ENCODE measurements at places on chromosomes 5 and 9.

- no peak for DNase-seq
Measured at GRCh38 chr5:15683332-15683731, 183.4 kb downstream of the FBXL7 start.

GRCh38 chr5:169756071-169756765, 119.1 kb downstream of the DOCK2 start:
- no peak for DNase-seq

GRCh38 chr9:116209414-116210116, 56.0 kb downstream of the PAPPA start:
- DNase-seq, result no peak

- no peak for DNase-seq
Measured at GRCh38 chr5:173736923-173737412, 120.5 kb upstream of the BOD1 start.

- DNase-seq, result no peak
Measured at GRCh38 chr5:59559847-59560246, 333.7 kb downstream of the PDE4D start.
